ENCODE measurements at places on chromosomes 6 and 20.

DNA sequence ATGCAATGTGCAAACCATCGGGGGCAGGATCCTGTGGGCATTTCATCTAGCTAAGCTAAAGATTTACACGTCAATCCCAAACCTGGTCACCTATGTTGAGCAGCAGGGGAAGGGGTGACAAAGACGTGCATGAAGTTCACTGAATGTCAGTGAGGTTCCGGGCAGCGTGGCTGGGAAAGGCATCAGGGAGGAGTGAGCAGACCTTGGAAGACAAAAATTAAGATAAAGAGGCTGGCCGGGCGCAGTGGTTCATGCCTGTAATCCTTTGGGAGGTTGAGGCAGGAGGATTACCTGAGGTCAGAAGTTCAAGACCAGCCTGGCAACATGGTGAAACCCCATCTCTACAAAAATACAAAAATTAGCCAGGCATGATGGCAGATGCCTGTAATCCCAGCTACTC lies 126.1 kb downstream of the PREX1 start:
- no peak for DNase-seq

GRCh38 chr6:77326029-77326428 lies 137.3 kb downstream of the HTR1B start:
- DNase-seq = no peak

DNA sequence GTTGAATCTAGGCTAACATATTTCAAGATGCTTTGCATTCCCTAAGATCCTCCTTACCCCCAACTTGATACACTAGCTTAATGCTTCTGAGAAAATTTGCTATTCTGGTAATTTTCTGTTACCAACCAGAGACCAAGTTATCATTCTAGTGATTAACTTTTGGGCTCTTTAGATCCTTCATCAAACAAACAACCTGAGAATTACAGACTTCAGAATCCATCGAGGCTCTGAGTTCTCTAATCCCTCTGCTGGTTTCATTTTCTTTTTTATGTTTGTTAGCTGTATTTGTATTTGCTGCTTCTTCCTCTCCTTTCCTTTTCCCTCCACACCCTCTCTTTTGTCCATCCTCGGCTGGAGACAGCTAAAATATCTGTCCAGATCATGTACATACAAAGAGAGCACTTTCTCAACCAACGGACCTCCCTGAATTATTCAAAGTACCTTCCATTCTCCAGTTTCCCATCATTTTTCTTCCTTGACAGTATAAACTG lies 98.7 kb upstream of the RIPOR2 start:
- no peak for DNase-seq

GRCh38 chr6:151300267-151300991 lies 60.7 kb downstream of the AKAP12 start:
- no peak for DNase-seq

DNA sequence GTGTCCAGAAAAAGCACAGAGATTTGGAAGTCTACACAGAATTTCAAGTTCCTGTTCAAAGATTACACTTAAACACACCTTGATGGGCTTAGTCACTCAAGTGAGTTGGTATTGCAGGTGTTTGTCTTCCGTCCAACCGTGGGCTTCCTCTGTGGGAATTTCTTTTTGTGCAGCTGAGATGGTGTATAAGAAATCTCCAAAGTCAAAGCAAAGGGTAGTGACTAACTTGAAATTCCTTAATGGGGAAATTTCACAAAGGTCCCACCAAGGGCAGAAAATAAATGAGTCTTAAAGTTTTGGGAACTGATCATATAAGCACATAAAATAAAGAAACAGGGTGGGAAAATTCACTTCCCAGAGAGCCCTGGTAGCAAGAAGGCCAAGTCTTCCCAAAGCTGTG lies 102.0 kb upstream of the TNFAIP3 start:
- no peak for DNase-seq

DNA sequence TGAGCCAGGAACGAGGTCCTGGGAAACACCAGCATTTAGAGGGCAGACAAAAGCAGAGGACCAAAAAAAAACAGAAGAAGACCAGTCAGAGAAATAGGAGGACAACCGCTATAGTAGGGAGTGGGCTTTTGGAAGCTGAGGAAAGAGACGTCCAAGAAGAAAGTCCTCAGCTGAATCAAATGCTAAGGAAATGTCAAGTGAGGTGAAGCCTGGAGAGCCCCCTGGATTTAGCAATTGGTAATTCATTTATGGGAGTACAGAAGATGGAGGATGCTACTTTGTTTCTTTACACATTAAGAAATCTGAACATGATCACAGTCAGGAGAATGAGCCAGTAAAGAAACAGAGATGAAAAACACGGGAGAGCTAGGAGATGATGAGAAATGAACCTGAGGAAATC lies 41.1 kb downstream of the LRP11 start:
- no peak for DNase-seq

DNA sequence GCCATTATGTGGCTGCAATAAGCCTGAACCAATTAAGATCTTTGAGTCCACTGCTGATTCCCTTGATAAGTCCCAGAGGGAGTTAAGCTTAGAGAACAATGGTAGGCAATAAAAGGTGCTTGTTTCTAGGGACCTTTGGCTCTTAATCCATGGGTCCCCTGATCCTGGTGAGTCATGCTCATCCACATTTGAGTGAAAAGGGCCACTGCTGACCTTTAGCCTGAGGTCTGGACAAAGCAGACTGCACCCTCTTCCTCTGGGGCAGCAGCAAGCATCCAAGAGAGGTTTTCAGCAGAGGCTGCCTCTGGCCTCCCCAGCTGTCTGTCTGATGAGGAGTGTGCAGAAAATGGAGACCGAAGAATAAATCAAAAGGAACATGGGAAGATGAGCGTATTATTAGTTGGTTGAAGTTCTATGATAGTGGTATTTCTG lies 16.1 kb upstream of the SCGN start:
- DNase-seq = no peak

- no peak for DNase-seq
Measured at GRCh38 chr6:111536910-111537527, 54.0 kb upstream of the REV3L start.

- DNase-seq = no peak
Measured at GRCh38 chr20:19074356-19074755, 138.1 kb upstream of the SLC24A3 start.

DNA sequence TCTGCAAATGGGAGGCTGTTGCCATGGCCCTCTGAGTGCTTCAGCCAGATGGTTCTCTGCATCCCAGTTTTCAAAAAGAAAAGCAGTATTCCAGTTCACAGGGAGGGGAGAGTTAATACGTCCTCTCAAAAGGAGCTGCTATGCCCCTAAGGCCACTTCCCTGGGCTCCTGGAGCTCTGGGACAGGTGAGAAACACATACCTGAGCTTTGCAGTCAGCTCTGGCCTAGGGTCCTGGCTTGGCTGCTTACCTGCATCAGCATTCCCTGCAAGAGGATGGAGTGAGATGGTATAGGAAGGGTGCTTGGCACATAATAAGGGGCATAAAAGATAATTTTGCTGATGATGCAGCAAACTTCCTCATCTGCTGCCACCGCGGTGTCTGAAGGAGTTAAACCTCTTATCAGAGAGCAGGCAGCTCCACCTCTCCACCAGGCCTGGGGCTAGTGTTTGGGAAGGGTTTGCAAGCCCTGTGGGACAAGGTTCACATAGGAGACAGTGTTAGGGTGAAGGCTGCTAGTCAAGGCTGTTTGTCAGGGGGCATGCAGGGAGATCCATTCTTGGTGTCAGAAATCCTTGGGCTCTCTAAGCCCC lies 62.7 kb downstream of the SLC24A3 start:
- DNase-seq = no peak

GRCh38 chr6:71349395-71349794 lies 60.8 kb downstream of the OGFRL1 start:
- DNase-seq = no peak

GRCh38 chr6:101770116-101770515 lies 376.6 kb downstream of the GRIK2 start:
- no peak for DNase-seq

- DNase-seq = no peak
Measured at GRCh38 chr20:31594558-31595379, 10.3 kb upstream of the ID1 start.

- no peak for DNase-seq
Measured at GRCh38 chr6:3410385-3411360, 46.2 kb downstream of the SLC22A23 start.

Measured in cerebellar nuclear complex (tissue), 1 donor.